ENCODE measurements at places on chromosomes 5 and 9.

GRCh38 chr5:101783241-101784013 is 512.7 kb downstream of the SLCO4C1 start:
- no peak for DNase-seq

GRCh38 chr5:149420545-149421371 is 41.7 kb upstream of the IL17B start:
- no peak for DNase-seq

- DNase-seq: no peak
These were observed 139.2 kb upstream of the PALM2AKAP2 start for GRCh38 chr9:109640580-109641371.

GRCh38 chr9:97660340-97660739 is 26.7 kb downstream of the NCBP1 start:
- DNase-seq: no peak

DNA sequence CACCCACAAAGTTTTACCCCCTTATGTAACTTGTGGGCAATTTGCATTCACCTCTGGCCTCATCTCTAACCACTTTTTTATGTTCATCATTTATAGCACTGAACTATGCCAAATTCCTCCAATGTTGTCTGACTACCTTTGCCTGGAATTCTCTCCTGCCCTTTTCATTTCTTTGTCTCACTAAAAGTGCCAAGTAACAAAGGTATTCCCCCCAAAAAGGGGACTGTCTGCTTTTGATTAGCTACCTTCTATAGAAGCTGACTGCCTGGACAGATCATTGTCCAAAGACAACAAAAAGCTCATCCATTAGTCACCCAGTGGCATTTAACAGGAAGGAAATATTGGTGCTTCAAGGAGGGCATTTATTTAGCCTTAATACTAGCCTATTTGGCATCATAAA is 189.9 kb upstream of the VCAN start:
- DNase-seq: no peak

- no peak for DNase-seq
These were observed 339.5 kb downstream of the BNC2 start for GRCh38 chr9:16530669-16531642.

DNA sequence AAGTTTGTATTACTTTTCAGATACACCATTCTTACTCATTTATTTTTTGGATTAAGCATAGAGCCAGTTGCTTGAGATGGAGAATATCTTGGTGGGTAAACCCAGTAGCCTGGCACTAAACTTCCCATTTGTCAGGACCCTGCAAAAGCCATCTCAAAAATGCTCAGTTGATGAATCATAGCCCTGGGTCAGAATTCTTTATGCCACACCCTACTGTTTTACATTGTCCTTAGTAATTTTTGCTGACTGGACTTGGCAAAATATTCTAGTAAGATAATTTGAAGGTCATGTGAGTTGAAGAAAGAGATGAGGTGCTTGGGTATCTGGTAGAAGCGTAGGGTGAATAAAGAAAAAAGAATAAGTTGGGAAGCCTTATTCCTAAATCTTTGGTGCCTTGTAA is 50.7 kb downstream of the C7 start:
- no peak for DNase-seq

- no peak for DNase-seq
These were observed 38.0 kb downstream of the CAMK4 start for GRCh38 chr5:111262153-111262552.

GRCh38 chr5:72749362-72749997 is 67.0 kb upstream of the TNPO1 start:
- no peak for DNase-seq

DNA sequence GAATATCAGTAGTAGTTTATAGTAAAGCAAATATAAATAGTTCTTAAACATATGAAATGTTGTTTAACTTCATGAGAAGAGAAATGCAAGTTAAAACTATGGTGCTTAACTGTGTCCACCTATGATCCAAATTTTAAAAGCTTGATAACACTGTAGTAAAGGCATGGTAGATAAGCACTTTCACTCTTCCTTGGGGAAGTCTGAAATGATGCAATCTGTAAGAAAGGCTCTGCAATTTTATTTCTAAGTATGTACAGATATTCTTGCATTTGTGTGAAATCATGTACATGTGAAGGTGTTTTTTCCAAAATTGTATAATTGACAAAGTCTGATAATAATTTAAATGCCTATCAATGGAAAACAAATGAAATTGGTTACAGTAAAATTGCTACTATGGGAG is 66.9 kb downstream of the SYK start:
- DNase-seq: no peak

DNA sequence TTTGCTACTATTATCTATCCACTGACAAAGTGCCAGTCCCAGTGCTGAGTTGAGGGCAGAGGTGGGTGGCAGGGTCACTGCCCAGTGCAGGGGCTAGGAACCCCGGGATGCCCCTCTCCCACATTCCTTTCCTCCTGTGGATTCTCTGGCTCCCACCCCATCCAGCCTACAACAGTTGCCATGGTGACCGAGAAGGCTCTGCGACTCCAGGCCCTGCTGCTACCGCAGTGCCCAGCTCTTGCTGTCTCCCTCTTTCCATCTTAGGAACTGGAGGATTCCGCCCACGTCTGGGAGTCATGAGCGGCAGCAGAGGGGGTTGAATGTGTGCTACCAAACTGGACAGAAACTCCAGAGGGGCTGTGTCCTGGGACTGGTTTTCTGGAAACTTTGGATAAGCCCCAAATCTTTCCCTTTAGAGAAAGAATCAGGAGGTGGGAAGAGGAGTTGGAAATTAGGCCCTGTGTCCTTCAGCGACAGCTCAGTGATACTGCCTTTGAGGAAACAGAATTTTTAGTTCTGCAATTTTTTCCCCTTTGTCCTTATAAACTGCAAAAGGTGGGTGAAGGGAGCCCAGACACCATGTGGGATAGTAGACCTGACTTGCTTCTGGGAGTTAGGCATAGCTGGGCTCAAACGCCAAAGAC is 20.7 kb upstream of the C5orf47 start:
- no peak for DNase-seq

GRCh38 chr5:8196061-8196460 is 327.1 kb downstream of the MTRR start:
- no peak for DNase-seq

- DNase-seq: peak; percentile 7
These were observed 136.3 kb upstream of the RASEF start for GRCh38 chr9:83199240-83199639.

DNA sequence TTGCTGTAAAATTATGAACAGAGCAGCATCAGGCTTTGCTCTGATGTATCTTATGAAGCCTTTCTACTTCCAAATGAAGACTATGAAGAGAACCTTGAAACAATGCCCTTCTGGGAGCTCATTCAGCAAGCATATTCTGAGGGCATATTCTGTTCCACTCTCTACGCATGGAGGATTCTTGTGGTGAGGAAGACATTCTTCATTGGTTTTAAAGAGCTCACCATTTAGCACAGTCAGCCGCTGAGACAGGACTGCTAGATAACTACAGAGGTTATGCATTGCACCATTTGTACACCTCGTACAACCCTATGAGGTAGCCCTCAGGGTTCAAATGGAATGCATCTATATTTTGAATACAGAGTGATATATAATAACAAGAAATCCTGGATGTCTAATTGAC is 61.0 kb downstream of the INVS start:
- no peak for DNase-seq

DNA sequence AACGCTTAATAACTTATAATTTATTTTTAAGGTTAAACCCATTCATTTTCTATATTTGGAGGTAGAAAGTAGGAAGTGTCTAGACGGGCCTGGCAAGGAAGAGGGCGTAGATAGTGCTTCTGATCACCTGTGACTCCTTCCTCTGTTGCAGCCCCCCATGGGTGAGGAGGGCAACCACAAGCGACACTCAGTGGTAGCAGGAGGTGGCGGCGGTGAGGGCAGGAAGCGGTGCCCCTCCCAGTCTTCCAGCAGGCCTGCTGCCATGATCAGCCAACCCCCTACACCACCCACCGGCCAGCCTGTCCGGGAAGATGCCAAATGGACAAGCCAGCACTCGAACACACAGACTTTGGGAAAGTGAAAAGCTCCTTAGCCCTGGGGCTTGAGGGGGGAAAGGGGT is 36.7 kb downstream of the FAXDC2 start:
- DNase-seq: no peak

GRCh38 chr5:31598640-31599611 is 40.0 kb upstream of the PDZD2 start:
- no peak for DNase-seq

DNA sequence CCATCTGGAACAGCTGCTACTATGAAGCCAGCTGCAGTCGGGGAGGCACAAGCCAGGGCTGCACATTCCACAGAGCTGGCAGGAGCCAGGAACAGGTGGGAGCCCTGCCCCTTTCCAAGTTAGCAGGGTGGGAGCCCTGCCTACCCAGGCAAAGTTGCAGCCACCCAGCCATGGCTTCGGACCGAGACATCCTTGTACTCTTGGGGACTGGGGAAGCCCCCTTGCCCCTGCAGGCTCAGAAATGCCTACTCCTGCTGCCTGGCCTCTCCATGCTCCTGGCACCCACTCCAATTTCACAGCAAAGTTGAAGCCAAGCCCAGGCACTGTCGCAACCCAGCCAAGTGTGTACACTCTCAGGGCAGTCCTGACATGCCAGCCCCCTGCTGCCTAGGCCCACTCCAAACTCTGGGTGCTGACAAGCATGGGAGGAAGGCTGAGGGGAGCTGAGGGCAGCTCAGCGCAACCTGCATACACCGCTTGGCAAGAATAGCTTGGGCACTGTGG is 165.1 kb downstream of the RNF180 start:
- no peak for DNase-seq

DNA sequence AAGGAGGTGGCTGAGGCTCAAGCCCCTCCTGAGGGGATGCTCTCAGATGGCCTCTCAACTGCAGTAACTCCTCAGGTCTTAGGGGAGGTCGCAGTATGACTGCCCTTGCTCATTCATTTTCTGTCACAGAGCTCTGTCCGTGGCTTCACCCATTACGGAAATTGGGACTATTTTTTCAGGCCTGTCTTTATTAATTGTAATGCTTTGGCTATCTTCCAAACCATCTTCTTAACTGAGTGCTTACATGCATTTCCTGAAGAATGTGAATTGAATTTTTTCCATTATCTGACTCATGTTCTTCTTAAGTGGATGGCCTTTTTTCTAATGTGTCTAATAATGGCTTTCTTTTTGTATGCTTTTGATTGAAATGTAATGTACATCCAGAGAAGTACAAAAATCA is 36.4 kb upstream of the SV2C start:
- DNase-seq: no peak

DNA sequence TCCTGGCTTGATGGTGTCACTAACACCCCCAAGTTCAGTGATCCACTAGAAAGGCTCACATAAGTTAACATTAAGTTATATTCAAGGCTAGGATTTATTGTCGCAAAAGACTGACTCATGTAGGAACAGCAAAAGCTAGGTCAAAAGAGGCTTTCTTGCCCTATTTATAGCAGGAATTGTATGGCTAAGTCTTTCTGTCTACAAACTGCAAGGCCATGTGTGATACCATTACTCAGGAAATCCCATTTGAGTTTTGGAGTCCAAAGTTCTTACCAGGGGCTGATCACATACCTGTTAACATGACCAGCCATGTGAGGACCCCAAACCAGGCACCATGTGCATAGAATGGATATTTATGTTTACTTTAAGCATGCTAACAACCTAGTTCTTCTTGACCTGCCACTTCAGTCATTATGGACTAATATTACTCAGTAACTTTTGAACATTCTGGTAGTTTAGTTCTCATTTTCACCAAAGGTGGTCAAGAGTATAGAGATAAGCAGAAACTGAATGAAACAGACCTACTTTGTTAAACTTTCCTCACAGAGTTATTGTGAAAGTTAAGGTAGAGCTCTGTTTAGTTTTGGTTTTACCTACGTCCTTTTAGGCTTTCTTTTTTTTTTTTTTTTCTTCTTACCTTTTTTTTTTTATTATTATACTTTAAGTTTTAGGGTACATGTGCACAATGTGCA is 281.1 kb downstream of the FER start:
- no peak for DNase-seq

DNA sequence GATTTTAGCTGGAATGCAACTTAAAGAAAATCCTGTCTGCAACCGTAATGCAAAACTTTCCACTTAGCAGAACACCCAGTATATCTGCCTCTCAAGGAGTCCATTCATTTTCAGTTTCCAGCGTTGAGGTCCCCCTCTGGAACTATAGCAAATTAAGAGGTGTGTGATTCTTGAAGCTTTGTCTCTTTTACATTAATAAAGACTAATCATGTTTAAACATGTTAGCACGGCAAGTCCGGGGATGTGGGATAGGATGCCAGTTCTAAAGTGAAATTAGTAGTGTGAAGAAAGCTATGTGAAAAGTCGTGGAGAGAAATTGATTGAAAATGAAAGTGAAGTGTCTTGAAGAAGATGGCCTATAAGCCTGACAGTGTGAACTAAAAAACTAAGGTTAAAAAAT is 429.1 kb downstream of the NR2F1-AS1 start:
- no peak for DNase-seq

GRCh38 chr5:148951612-148952011 is 111.2 kb downstream of the SH3TC2 start:
- DNase-seq: no peak

- no peak for DNase-seq
These were observed 204.7 kb downstream of the ARRDC3 start for GRCh38 chr5:91178461-91178860.

GRCh38 chr9:116417464-116417863 is 263.9 kb downstream of the PAPPA start:
- DNase-seq: no peak

DNA sequence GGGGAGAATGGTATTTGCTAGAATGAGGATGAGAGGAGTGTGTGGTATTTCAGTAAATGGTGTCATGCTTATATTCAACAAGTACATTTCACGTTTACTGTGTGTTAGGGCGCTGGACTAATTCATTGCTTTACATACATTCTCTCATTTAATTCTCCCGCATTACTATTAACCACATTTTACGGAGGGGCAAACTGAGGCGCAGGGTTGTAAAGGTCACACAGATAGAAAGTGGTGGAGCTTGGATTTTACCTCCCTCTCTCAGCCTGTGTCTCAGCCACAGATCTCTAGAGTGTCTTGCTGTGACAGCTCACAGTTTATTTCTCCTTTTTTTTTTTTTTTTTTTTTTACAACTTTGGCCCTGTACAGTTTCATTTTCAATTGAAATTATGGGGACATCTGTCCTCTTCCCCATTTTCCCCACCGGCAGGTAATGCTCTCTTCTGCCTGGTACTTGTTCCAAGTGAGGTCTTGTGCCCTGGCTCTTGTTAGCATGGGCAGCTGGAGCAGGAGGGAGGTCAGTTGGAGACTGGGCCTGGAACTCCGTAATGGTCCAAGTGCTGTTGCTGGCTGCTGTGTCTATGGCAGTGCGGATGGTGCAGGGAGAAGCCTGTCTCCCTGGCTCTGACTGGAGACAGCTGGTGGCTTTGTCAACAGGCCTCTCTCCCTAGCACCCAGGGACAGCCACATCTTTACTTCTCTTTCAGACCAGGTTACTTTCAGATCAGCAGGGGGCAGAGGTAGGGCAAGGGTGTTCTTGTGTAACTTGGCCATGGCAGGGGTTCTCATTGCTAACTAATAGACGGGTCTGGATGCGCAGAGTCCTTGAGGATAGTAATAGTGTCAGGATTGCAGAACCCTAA is 20.5 kb upstream of the NDST1 start:
- peak; percentile 54 for DNase-seq

GRCh38 chr5:56608217-56608925 is 207.0 kb upstream of the MAP3K1 start:
- peak; percentile 47 for DNase-seq
